ENCODE measurements at places on chromosomes 12 and 14.

GRCh38 chr14:34018564-34019244, 67.8 kb upstream of the EGLN3 start:
- DNase-seq, result peak; percentile 44

DNA sequence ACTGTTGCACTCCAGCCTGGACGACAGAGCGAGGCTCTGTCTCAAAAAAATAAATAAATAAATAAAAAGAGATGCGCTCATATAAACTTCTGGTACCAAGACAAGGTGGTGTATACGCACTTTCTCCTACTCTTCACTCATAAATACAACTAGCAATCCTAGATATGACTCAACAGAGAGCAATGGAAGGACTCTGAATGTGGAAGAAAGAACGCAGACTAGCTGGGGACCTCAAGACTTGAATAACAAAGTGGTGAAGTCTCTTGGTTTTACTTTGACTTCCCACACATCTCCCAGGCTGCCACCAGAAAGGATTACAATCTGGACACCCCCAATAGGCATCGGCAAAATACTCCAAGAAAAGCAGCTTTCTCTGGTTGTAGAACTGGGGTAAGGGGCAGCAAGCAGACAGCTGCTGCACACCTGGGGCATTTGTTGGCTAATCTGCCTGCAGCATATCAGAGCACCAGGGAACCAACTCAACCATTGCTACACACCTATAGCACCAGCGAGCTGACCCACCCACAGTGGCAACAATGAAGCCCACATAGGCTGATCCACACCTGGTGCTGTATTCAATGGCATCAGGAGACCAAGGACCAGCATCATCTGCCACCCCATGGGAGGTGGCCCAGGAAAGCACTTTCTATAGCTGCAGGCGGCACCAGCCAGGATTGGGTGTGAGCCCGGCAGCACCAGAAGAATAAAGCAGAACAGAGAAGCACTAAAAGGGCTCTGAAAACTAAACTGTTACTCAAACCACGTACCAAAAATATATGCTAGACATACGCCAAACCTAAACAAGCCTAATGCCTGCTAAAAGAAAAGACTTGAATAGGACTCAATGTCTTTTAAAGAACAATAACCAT, 1231.7 kb upstream of the TMEM132C start:
- DNase-seq, result no peak

DNA sequence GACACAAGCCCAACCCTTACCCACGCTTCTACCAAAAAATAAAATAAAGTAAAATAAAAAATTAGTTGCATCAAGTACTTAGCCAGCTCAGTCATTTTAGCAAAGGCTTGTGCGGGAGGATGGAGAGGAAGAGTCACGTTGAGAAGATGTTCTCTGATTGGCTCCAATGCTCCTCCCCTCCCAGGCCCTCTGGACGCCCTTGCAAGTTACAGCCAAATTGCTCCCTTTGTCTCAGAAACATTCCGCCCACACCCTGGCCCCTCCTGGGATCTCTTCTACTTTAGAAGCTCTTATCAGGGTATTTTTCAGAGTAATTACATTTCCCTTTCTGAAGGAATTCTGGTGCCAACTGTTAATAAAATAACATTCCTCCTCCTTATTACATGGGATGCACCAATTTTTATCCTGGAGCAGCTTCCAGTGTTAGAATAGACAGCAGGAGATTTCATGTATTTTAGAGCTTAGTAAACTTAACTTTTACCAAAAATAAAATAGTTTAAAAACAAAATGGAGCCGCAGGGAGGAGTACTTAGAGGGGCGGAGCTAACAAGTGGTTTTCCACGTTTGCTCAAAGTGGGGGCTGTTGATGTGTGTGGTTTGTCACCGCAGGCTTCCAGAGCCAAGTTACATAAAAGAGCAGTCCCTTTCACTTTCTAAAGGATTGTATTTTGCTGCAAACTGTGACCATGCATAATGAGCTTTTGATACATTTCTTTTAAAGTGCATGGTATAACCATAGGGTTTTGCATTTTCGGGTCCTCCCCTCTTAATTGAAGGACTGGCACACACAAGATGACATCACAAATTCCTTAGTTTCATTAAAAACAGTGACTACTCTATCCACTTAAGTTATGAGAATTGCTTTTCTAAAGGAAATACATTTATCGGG, 71.7 kb upstream of the RAP1B start:
- DNase-seq, result no peak

GRCh38 chr12:114229150-114229549, 176.8 kb downstream of the TBX5 start:
- DNase-seq, result no peak

DNA sequence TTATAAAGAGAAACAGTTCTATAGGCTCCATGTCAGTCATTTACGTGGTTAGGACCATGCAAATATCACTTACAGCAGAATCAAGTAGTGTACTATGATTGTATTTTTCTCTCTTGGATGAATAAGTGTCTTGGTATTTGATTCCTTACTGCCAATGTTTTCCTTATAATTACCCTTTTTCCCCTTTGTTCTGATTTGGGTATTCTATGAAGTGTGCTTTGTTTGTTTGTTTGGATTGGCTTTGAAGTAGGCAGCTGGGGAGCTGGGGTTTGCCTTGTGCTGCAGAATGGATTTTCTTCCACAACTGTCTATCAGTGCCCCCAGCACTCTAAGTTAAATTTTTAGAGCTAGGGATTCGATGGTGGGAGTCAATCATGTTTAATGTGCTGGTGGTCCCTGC, 12.4 kb downstream of the TMEM120B start:
- no peak for DNase-seq

DNA sequence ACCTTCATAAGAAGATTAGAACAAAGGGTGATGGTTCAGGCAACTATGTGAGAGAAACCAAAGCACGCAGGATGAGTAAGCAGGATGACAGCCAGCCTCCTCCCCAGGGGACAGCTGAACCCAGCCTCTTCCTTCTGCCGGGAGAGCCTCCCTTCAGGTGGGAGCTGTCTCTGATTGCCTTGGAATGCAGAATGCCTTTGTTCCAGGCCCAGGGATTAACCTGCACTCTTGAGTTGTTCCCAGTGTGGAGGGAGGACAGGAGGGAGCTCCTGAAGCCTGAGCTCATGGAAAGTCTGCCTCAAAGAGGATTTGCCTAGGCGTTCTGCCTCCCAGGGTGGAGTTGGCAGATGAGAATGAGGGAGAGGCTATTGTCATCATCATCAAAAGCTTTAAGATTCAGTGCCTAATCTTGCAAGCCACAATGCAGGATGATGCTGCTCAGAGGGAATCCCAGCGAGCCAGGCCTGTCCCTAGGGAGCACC, 3.6 kb upstream of the KRT6A start:
- no peak for DNase-seq

Measured in GM12864 (cell line).